ENCODE measurements at places on chromosomes 2 and 18. TPM values are rescaled to one million over a fixed set of nuclear protein-coding genes. Genes with fewer than 3 reads are reported as not detected.

SERPINB10 gene
- not detected for total RNA-seq

ZNF396 gene
- total RNA-seq = 3.6 TPM

REG1B gene
- not detected for total RNA-seq

CAMKMT gene
- total RNA-seq = 11.4 TPM

MC4R gene
- 0.19 TPM for total RNA-seq

CRYBA2 gene
- not detected for total RNA-seq

ABCG5 gene
- not detected for total RNA-seq

SLC9A4 gene
- not detected for total RNA-seq

CFC1 gene
- not detected for total RNA-seq

HNRNPA3 gene
- 397 TPM for total RNA-seq

KRTCAP3 gene
- 6.9 TPM for total RNA-seq

FSHR gene
- total RNA-seq = not detected

CCDC141 gene
- total RNA-seq = not detected

RASGRP3 gene
- total RNA-seq = 0.07 TPM

LONRF2 gene
- 5.2 TPM for total RNA-seq

ABHD1 gene
- 0.82 TPM for total RNA-seq

AAK1 gene
- 48.0 TPM for total RNA-seq

AP1S3 gene
- 5.0 TPM for total RNA-seq

APCDD1 gene
- 49.8 TPM for total RNA-seq

SCN1A gene
- total RNA-seq = 8.6 TPM

KCNJ3 gene
- total RNA-seq = 0.05 TPM

KIF5C gene
- 63.3 TPM for total RNA-seq

CD8A gene
- total RNA-seq = 0.54 TPM

HOXD8 gene
- not detected for total RNA-seq

ALK gene
- total RNA-seq = 2.1 TPM

KCNJ13 gene
- total RNA-seq = not detected

THAP4 gene
- 60.9 TPM for total RNA-seq

ABCB11 gene
- total RNA-seq = 0.07 TPM

Data from neural crest cell (in vitro differentiated cells).